ENCODE measurements at places on chromosomes 12 and 14.
A peak's percentile ranks its signal among the peaks of the same experiment; 100 is the strongest.

GRCh38 chr14:29584992-29585391, 342.7 kb downstream of the PRKD1 start:
- peak; percentile 59 for DNase-seq

DNA sequence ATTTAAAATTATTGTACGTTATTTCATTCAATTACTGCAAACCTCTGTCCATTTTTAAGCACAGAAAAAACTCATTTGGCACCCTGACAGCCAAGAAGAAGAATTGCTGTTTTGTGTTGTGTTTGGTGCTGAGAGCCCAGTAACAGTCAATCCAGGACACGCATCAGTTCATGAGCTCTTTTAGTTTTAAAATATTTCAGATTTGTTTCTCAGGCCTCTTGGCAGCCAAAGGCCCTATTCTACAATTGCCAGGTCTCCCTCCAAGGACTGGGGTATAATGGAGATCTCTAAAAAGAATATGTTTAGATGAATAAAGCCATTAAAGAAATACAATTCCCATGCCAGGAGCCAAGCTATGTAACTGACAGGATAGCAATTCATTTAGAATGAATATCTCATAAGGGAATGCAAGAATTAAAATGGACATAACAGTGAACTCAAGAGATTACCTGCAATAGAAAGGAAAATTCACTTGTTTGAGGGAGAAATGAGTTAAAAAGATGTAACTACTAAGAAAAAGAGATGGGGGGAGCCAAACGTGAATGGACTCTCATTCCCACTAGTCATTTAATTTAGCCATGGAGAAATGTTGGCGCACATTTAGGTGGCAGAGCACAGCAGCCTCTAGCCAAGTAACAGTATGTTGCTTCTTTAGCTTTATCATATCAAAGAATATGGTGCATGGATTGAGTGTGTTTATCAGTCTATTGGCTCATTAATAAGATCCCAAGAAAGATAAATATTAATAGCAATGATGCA, 140.6 kb upstream of the PELI2 start:
- no peak for DNase-seq

DNA sequence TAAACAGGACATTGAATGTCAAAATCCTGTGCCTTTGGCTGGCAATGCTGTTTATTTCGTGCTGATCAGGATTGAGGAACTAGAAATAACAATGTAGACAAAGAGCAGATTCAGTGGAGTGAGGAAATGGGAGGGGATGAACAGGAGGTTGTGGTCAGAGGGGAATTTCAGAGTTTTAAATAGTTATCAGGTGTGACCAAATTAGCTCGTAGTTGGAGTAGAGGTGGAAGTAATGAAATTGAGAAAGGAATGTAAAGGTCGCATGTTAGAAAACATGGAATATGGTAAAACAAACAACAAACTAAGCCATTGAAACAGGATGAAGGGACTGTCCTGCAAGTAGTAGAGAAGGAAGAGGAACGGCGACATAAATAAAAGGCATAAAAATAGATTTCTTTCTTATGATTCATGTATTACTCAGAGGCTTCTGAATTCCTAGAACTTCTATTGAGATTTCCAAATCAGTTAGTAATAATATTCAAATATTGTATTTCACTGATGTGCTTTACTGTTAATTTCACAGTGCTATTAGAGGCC, 9.5 kb upstream of the SAV1 start:
- no peak for DNase-seq

DNA sequence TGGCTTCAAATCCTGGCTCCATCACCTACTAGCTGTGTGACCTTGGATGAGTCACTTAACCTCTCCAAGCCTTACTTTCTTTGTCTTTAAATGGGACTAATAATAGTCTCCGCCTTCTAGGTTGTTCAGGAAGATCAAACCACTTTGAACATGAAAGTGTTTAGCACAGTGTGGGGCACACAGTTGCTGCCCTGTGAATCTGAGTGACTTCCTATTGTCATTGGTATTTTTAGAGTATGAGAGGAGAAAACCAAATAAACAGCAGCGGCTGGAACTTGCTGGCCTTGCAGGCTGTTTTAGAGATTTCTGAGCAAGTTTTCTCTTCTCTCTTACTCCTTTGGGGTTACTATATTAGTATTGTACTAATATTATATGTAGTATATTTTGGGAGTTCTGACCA, 120.7 kb upstream of the MYL2 start:
- DNase-seq: no peak

DNA sequence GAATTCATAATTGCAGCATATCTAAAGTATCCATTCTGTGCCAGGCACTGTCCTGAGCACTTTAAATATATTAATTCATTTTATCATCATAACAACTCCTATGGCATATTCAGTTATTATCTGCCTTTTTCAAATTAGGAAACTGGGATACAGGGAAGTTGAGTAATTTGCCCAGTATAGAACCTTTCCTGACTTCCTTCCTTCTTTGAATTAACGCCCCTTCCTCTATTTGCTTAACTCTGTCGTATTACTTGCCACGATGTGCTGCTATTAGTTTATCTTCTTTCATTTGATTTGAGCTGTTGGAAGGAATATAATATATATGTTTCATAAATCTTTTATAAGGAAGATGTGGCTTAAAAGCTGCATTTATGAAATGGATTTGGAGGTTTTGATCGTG, 25.4 kb upstream of the FAM177A1 start:
- no peak for DNase-seq
